ENCODE measurements at places on chromosomes 5 and 9. TPM values are rescaled to one million over a fixed set of nuclear protein-coding genes. Genes with fewer than 3 reads are reported as not detected.

PJA2 gene
- 21.6 TPM for total RNA-seq

FBP2 gene
- total RNA-seq, result not detected

PCDHGC5 gene
- total RNA-seq, result not detected

RNF224 gene
- 0.13 TPM for total RNA-seq

OGN gene
- total RNA-seq, result not detected

All from A549 treated with DMSO at 1 μM for 4 hours (cell line).